ENCODE measurements at places on chromosomes 5 and 9.
A peak's percentile ranks its signal among the peaks of the same experiment; 100 is the strongest.

- DNase-seq, result no peak
Measured at GRCh38 chr5:36029914-36030313, 36.8 kb downstream of the UGT3A2 start.

DNA sequence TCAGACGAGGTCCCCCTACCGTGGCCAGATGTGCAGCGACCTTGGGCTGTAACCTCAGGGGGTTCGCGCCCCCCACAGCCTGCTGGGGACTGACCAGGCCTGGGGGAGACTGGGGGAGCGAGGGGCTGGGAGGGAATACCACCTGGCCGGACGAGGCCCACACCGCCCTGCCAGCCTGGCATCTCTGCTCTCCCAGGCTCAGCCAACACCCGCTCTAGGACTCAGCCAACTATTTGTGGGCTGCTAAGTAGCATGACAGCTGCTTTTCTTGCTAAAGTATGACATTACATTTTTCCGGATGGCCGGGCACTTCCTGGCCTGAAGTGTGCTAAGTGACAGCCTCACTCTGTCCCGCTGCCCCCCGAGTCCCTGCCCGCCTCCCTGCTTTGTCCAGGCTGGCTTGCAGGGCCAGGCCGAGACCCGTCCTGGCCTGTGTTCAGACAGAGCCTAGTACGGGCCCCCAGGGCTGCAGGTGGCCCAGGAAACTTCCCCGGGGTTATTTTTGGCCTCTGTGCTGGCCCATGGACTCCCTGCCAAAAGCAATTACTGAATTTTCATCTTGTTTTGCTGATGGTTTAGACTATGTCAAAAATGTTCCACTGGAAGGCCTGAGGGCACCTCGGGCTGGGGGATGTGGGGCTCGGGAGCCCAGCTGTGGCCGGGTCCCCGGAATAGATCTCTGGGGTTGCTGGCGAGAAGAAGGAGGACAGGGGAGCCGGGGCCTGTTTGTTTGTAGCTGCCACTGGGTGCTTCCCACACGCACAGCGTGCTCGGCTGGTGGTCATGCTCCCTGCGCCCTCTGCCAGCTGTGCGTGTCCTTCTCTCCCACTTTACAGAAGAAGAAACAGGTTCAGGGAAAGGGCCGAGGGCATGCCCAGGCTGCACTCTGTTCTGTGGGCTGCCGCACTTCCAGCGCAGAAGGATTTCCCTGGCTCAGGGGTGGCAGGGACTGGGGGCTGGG, 13.4 kb upstream of the SLC2A6 start:
- DNase-seq, result no peak

DNA sequence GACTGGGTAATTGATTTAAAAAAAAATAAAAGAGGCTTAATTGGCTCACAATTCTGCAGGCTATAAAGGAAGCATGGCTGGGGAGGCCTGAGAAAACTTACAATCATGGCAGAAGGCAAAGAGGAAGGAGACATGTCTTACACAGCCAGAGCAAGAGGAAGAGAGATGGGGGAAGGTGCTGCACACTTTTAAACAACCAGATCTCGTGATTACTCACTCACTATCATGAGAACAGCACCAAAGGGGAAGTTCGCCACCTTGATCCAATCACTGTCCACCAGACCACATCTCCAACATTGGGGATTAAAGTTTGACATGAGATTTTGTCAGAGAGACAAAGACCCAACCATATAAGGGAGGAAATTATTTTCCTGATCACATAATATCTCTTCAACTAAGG, 138.8 kb upstream of the NR4A3 start:
- no peak for DNase-seq

DNA sequence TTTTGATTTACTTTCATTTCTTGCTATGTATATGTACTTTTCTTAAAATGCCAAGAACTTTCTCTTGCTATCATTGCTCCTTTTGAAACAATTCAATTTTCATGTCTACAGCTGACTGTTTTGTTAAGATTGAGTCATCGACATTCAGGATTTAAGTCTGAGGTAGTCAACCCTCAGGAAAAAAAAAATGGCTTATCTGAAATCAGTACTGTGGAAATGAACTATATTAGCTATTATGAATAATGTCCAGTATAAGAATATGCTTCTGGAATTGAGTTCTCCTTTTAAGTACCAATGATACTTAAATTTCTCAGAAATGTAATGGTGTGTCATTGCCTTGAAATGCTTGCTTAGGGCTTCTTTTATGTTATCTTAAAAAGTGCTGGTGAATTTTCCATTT, 37.9 kb downstream of the TNFAIP8 start:
- no peak for DNase-seq

DNA sequence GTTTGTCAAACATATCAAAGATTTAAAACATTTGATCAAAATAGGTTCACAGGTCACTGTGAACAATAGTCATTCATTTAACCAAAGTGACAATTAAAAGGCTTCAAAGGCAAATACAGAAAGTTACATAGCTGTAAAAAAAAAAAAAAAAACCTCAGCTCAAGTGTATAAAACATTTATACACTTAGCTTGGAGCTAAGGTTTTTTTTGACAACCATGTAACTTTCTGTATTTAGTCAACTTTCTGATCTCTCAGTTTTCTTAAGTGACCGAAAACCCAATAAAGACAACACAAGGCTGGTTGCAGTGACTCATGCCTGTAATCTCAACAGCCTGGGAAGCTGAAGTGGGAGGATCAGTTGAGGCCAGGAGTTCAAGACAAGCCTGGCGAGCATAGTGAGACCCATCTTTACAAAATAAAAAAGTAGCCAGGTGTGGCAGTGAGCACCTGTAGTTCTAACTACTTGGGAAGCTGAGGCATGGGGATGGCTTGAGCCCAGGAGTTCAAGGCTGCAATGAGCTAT, 16.4 kb upstream of the UBTD2 start:
- no peak for DNase-seq

GRCh38 chr5:91042936-91043255, 340.2 kb downstream of the ARRDC3 start:
- DNase-seq, result no peak

DNA sequence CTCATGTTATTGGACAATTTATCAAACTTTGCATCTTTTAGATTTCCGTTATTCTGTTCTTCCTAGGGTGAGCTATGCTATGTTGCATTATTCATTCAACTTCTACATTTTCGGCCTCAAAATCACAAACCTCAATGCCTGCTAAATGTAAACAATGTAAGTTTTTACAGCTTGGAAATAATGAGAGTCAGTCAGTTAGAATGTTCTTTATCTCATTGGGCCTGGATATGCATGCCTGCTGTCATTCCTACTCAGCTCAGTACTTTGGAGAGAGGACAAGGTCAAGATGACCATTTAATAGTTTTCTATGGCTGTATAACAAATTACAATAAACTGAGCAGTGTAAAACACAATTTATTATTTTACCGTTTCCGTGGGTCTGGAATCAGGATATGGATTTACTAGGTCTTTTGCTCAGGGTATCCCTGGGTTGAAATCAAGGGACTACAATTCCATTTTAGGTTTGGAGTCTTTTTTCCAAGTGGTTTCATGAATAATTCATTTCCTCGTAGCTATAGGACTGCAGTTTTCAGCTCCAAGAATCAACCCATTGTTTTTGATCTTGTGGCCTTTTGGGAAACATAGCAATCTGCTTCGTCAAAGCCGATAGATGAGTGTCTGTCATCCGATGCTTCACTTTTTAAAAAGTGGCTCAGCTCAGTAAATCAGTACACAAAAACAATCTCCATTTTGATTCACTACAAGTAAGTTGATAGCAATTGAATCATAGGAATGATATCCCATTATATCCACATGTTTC, 1143.2 kb upstream of the CDH6 start:
- no peak for DNase-seq

GRCh38 chr9:108389056-108389455, 466.7 kb downstream of the ACTL7B start:
- no peak for DNase-seq

GRCh38 chr9:102479191-102479590, 515.9 kb upstream of the CYLC2 start:
- no peak for DNase-seq

DNA sequence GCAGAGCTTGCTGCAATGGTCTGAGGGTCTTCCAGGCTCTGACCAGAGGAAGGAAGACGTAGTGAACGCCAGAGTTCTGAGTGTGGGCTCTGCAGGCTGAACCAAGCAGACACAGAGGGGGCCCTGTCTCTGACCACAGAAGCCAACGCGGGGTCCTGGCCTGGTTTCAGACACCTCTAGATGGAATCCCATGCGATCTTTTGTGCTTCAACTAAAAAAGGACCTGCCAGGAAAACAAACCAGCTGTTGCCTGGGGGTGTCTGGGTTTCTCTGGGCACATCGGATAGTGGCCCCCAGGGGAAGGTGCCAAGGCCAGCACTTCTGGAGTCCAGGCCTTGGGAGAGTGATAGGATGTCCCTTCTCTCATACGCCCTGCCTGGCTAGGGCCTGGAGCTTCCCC, 12.9 kb downstream of the PRDM12 start:
- no peak for DNase-seq

GRCh38 chr5:13809921-13810320, 134.6 kb downstream of the DNAH5 start:
- DNase-seq, result no peak

- DNase-seq, result no peak
Measured at GRCh38 chr5:59813761-59814536, 79.6 kb downstream of the PDE4D start.

GRCh38 chr5:9841516-9842170, 211.5 kb upstream of the TAS2R1 start:
- DNase-seq, result no peak

DNA sequence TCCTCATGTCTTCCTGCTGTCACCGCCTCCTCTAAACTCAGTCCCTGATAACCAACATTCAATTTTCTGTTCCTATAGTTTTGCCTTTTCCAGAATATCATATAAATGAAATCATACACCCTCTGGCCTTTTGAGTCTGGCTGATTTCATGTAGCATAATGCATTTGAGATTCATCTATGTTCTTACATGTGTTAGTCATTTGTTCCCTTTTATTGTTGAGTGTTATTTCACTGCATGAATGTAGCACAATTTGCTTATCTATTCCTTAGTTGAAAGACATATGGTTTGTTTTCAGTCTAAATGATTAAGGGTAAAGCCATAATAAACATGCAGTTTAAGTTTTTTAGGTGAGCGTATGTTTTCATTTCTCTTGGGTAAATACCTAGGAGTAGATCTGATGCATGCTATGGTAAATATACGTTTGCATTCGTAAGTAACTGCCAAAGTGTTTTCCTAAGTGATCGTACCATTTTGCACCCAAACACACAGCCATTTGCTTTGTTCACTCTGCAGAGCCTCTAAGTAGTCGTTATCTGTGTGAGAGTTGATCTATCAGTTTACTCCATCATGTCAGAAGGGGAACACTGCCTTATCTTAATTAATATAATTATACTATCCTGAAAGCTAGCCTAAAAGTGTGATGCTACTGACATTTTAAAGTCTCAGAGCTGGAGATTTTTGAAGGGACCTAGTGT, 460.8 kb downstream of the DMAC1 start:
- no peak for DNase-seq

DNA sequence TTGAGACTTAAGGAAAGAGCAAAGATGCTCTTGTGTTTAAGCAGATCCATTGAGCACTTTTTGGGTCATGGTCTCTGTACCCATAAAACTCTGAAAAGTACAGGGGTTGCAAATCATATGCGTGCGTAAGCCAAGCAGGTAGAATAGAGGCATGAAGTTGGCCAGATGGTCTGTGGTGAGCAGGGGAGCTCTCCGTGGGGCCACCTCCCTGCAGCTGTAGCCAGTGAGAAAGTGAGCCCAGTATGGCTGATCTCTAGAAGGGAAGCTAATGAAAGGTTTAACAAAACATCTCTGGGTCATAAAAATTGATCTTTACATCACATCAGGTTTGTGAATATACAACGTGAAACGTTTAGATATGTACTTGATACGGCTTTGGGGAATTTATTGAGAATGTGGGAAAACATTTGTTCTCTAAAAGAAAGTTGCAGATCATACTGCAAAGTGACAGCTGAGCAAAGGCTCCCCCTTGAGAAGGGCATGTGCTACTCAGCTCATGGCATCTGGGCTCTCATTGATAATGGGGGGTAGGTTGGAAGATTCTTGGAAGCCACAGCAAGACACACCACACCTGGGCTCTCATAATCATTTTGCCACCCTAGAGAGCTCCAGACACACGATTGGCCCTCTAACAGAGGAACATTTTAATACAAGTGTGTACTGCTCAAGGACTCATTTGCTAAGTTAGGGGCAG, 30.6 kb downstream of the SH3GL2 start:
- DNase-seq, result no peak

DNA sequence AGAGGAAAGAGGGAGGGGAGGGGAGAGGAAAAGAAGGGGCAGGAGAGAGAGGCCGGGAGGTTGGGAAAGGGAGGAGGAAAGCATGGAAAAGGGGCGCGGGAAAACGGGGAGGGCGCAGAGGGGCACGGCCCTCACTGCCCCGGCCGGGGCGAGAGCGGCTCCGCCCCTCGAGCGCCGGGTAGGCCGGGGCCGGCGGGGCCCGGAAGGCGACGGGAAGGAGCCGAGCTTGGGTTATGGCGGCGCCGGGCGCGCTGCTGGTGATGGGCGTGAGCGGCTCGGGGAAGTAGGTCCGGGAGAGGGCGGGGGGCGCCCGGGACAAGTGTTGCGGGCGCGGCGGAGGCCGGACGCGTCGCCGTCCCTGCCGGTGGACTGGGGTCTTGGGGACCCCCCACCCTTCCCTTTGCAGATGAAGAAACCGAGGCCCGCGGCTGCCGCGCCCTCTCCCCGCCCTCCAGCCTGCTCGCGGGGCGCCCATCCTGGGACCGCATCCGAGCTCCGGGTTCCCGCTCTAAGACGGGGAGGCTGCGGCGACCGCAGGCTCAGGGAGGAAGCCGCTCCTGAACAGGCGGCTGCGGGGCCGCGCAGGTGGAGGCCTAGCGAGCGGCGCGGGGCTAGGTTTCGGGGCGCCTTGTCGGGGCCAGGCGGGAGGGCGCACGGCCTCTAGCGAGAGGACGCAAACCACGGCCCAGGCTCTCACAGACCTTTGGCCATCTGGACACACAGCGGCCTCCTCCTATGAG, at the start of gene IDNK:
IDNK (plus strand) TSS at position 205 of the 740 bp plus-strand sequence; CDS start at position 234, 29 bp downstream.
- DNase-seq, result peak; percentile 96

- DNase-seq, result no peak
Measured at GRCh38 chr5:56419667-56420066, 186.5 kb upstream of the ANKRD55 start.

DNA sequence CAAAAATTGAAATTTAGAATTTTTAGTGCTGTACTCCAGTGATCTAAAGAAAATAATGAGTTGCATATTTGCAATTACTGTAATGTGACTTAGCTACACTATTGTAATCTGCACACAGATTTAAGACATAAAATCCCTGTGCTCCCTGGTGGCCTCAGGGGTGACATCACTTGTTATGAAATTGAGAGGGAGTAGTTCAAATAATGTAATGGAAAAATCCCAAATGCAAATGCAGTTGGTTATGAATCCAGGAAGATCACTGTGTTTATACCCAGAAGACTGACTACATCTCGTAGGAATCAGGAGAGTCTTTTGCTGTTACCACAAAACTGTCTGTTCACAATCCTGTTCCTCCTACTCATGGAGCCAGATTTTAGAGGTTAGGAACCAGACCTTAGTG, 178.7 kb upstream of the FBXL17 start:
- DNase-seq, result no peak
